ENCODE measurements at places on chromosomes 12 and 14.

GRCh38 chr12:131217024-131217586 lies 263.4 kb downstream of the ADGRD1 start:
- no peak for DNase-seq

GRCh38 chr12:4277857-4278256 lies 4.3 kb downstream of the CCND2 start:
- no peak for DNase-seq

GRCh38 chr14:98766818-98767217 lies 505.2 kb downstream of the BCL11B start:
- no peak for DNase-seq

- DNase-seq, result no peak
These were observed 411.1 kb downstream of the TMEM121 start for GRCh38 chr14:105937253-105938054.

- no peak for DNase-seq
These were observed 391.0 kb downstream of the ZFP36L1 start for GRCh38 chr14:68401855-68402254.

DNA sequence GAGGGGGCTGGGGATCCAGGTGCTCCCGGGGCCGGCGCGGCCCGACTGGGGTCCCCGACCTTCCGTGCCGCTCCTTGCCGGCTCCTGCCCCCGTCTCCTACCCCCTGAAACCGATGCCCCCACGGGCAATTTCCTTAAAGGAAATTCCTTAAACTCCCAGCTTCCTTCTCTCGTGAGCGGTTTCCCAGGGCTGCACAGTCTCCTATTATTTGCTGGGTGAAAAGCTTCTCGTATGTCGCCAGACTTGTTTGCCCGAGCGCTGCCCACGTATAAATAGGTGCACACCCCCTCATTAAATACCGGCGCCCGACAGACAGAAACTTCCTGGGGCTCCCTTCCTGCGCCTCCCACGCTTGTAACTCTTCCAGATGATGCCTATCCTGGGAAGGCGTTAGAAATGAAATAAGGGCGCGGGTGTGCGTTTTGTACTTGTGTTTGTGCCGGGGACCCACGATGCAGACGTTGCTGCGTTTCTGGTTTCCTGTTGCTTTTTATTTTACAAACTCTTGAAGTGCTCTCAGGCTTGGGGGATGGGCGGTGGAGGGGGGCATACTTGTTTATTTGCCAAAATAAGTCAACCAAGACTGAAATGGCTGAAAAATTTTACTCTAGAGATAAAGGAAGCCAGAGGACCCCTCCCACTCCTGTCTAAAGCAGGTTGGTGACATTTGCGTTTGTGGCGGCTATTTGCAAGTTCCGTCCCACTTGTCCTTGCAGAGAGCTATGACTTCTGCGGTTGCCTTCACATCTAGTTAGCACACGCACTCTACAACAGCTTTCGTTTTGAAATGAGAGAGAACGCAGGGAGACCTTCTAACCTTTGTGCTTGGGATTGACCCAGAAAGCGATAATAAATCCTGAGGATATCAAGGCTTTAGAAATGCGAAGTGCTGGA lies 1.0 kb downstream of the HIP1R start:
- DNase-seq, result peak; percentile 17

GRCh38 chr12:122473543-122474323 lies 27.0 kb downstream of the ZCCHC8 start:
- DNase-seq, result no peak

DNA sequence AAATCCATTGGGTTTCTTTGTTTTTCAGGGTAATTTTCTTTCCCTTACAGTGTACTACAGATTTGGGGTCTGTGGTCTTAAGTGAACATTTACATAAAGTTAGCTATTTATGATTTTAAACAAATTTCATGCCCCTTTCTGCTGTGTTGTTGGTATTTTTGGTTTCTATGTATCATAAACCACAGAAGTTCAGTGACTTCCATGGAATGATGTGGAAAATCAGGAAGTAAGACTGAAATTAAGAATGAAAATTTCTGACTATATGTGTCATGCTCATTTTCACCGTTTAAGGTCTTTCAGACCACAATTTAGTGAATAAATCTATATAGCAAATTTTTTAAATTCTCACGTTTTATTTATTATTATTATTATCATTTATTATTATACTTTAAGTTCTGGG lies 31.7 kb downstream of the ETV6 start:
- DNase-seq, result no peak

DNA sequence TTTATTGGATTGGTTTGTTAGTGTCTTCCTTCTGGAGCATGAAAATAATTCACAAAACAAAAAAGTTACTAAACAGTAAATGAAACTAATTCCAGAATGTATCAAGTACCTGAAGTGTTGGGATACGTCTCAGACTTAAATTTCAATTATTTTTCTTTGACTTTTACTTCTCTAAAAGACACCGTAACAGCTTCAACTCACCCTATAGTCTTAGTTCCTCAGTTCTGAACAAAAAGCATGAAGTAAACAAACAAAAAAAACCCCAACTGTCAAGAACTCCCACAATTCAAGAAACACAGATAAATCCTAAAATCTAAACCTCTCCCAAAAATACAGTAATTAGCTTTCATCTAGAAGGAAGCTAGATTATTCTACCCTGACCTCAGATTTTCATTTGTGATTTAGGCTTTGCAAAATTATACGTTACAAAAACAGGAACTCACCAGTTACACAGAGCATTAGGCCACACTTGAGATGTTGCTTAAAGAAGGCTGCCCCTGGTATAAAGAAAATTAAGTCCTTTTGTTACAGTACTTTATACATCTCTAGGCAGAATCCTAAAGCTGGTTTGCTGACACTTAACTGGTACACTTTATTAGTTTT lies 10.2 kb downstream of the HEATR5A start:
- DNase-seq, result no peak

GRCh38 chr12:23760495-23760894 lies 189.0 kb downstream of the SOX5 start:
- DNase-seq, result no peak

DNA sequence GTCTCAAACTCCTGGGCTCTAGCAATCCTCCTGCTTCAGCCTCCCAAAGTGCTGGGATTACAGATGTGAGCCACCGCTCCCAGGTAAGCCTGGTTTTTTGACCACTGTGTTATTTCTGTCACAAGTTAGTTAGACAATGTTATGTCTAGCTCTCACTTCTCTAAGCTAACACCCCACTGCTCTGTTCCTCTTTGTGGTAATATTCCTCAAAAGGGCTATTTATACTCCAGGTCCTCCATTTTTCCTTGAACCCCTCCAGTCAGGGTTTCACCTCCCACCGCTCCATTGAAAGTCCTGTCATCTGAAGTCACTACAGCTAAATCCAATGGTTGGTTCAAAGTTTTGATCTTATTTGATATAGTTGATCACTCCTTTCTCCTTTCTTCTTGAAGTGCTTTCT lies 5.1 kb downstream of the IRAK3 start:
- no peak for DNase-seq

- no peak for DNase-seq
These were observed 13.0 kb downstream of the PIWIL1 start for GRCh38 chr12:130350715-130351114.

GRCh38 chr14:75254381-75254822 lies 24.2 kb upstream of the FOS start:
- DNase-seq, result no peak

- peak; percentile 49 for DNase-seq
These were observed 14.1 kb upstream of the TMEM119 start for GRCh38 chr12:108611884-108612415.

GRCh38 chr14:105414456-105415371 lies 4.9 kb upstream of the MTA1 start:
- peak; percentile 49 for DNase-seq

GRCh38 chr12:86249851-86250250 lies 6.3 kb downstream of the MGAT4C start:
- DNase-seq, result no peak

- no peak for DNase-seq
These were observed 306.8 kb upstream of the G2E3 start for GRCh38 chr14:30252151-30252550.

- no peak for DNase-seq
These were observed 19.6 kb upstream of the FBXO33 start for GRCh38 chr14:39451811-39452210.

GRCh38 chr14:77882098-77882497 lies 82.2 kb downstream of the ADCK1 start:
- DNase-seq, result no peak

DNA sequence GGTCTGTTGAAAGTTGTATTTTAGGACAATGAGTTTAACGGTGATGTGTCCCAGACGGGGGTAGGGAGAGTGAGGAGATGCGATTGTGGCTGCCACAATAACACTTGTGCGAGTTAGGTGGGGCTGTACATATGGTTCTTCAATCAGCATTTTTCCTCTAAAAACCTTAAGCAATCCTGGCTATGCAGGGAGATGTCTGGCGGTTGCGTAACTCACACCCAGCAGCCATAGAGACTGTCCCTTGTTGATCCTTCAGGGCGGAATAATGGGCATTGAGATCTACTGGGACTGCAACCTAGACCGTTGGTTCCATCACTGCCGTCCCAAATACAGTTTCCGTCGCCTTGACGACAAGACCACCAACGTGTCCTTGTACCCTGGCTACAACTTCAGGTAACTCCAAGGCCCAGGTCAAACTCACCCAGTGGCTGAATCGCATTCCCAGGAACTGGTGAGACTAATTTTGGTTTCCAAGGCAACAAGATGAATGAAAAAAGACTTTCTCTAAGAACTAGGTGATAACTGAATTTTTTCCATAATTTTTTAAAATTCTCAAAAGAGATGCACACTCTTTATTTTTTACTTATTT lies 34.6 kb downstream of the P2RX7 start:
- DNase-seq, result no peak

GRCh38 chr12:126248871-126249403 lies 1183.7 kb downstream of the AACS start:
- DNase-seq, result no peak

- DNase-seq, result no peak
These were observed 1.5 kb downstream of the BATF start for GRCh38 chr14:75523771-75524171.

DNA sequence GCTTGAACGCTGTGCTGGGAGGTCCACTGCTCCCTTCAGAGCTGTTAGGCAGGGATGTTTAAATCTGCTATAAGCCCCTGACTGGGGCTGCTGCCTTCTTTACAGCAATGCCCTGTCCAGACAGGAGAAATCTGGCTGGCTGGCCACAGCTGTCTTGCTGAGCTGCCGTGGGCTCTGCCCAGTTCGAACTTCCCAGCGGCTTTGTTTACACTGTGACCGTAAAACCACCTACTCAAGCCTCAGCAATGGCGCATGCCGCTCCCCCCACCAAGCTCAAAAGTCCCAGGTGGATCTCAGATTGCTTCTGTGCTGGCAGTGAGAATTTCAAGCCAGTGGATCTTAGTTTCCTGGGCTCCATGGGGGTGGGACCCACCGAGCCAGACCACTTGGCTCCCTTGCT lies 35.8 kb downstream of the CKAP4 start:
- DNase-seq, result no peak

GRCh38 chr12:68358532-68359485 lies 26.6 kb upstream of the MDM1 start:
- peak; percentile 23 for DNase-seq

- DNase-seq, result peak; percentile 35
These were observed 4.6 kb upstream of the RARG start for GRCh38 chr12:53236443-53237111.

DNA sequence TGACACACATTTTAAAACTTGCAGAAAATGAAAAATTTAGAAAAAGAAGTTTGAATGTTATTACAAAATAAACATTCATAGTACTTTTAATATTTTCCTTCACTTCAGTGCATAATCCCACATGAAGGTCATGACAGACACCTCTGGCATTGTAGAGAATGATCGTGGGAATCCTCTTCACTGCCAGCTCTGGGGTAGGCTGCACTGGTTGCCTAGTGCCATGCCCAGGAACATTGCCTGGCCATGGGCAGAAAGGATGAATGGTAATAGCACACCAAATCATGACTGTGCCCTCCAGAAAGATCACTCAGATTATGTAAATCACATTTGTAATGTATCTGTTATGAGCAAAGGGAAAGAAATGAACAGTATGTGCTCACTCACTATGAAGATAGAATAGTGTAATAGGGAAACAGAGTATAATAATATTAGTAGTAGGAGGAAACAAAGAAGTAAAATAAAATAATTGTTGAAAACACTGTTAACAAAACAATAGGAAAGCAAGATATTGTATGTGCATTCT lies 161.6 kb downstream of the PLCZ1 start:
- no peak for DNase-seq

- DNase-seq, result no peak
These were observed 458 bp upstream of the HOXC4 start for GRCh38 chr12:54053003-54053750.

DNA sequence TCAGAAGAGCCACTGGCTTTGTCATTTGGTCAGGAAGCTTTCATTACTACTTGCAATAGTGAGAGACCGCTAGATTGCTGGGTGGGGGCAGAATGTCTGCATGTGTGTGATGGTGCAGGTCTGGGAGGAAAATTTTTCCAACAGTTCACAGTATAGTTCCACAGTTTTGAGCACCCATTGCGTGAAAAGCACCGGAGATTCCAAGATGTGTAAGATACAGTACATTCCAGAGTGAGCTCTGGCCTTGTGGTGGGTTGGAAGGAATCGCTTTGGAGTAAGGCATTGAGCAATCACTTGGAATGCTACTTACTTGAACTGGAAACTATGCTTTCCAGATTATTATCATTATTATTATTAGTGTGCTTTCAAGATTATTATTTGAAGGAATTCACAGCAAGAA lies 47.6 kb upstream of the FRMD6 start:
- DNase-seq, result no peak

DNA sequence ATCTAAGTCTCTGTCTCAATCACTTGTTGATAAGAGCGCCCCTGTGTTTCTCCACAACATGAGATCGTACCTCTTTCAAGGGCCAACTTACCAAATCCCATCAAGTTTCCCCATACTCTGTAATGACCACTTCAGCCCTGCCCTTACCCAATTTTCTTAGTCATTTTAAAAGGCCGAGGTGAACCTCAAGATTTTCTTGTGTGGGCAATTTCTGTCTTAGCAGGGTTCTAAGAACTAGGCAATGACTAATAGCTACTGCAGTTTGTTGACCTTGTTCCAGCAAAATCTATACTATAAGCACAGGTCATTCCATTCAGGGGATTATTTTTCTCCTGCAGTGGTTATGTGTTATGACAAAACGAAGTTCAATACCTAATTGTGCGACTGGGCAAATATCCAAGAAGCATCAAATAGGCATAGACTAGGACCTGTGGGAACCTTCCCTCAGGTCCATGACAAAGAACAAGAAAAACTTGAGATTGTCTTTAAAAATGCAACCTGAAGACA lies 359.8 kb downstream of the PCNX1 start:
- DNase-seq, result no peak

GRCh38 chr14:31867570-31867969 lies 209.5 kb upstream of the ARHGAP5 start:
- no peak for DNase-seq

GRCh38 chr12:4369548-4369947 lies 10.0 kb downstream of the FGF23 start:
- no peak for DNase-seq

- no peak for DNase-seq
These were observed 89.5 kb upstream of the SLC38A2 start for GRCh38 chr12:46461907-46462640.

DNA sequence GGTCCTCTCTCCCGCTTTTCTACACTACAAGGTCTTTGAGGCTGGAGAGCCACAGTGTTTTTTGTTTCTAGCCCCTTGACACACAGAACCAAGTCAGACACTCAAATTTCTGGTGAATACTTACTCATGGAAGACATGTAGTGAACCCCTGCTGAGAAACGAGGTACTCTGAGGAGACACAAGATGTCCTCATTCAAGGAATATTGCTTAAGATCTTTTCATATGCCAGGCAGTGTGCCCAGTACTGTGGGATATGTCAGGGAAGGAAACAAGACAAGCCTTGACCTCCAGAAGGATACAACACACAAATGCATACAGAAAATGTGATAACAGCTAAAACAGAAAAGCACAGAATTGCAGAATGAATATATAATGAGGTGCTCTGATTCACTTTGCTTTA lies 75.9 kb downstream of the TMTC1 start:
- no peak for DNase-seq
